ENCODE measurements at places on chromosomes 11 and 22.

- no peak for DNase-seq
These were observed 19.3 kb upstream of the MPPED1 start for GRCh38 chr22:43392385-43392989.

DNA sequence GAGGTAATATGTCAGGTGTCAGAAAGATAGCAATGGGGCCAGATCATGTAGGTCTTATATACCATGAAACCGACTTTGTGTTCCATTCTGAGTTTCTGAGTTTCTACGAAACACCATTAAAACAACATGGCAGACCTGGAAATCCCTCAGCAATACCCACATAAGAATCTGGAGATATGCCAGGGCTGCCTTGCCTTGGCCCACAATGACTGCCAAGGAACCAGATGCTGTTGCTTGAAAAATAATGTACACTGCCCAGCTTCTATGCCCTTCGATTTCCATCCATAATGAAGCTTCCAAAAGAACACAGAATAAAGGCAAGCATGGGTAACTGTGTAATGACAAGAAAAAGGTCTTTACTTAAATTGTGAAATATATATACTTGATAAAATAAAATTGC is 277.4 kb downstream of the SOX6 start:
- DNase-seq = no peak

- no peak for DNase-seq
These were observed 146.3 kb downstream of the WNT7B start for GRCh38 chr22:45830531-45831245.

- peak; percentile 79 for DNase-seq
These were observed 9.2 kb downstream of the FXYD2 start for GRCh38 chr11:117815262-117815803.

- DNase-seq = no peak
These were observed 371 bp downstream of the CCDC116 start for GRCh38 chr22:21632931-21633330.

DNA sequence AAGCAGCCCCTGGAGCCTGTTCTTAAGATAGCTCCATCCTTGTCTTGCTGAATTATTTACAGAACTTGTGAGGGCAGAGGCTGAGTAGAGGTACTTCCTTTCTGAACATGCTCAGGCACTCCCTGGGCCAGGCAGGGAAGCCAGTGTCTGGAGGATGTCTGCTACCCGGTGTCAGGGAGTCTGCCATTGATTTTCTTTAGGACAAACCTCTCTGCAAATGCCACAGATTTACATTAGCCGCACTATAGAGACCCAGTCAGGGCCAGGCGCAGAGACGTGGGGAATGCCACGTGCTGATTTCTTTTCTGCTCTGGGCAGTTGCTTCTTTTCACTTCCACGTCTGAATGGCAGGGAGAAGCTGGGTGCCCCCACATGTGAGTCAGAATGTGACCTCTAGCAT is 585.5 kb downstream of the NTM start:
- no peak for DNase-seq

- DNase-seq = no peak
These were observed 49.2 kb downstream of the STK33 start for GRCh38 chr11:8544807-8545206.
